ENCODE measurements at places on chromosomes 5 and 9.

- no peak for DNase-seq
These were observed 86.6 kb downstream of the ZNF608 start for GRCh38 chr5:124659798-124660197.

DNA sequence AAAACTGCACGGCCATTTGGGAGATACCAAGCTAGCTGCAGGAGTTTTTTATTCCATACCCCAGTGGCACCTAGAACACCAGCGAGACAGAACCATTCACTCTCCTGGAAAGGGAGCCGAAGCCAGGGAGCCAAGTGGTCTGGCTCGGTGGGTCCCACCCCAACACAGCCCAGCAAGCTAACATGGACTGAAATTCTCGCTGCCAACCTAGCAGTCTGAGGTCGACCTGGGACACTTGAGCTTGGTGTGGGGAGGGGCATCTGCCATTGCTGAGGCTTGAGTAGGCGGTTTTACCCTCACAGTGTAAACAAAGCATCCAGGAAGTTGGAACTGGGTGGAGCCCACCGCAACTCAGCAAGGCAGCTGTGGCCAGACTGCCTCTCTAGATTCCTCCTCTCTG is 108.9 kb upstream of the CHD1 start:
- DNase-seq = peak; percentile 66

DNA sequence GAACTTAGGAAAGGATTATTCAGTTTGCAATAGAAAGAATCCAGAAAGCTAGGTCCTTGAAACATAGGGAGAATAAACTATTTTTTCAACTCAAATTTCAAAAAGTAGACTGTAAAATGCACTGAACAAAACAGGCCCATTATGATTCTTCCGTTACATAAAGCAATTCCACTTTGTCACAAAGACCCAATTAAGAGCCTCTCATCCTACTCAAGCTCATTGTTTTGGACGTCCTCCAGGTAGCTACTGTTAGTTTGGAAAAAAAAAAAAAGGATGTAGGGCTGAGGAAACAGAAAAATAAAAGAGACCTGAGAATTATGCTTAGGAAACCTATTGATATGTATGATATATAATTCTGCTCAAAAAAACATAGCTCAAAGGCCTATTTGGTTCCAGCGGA is 74.0 kb downstream of the DIRAS2 start:
- no peak for DNase-seq

DNA sequence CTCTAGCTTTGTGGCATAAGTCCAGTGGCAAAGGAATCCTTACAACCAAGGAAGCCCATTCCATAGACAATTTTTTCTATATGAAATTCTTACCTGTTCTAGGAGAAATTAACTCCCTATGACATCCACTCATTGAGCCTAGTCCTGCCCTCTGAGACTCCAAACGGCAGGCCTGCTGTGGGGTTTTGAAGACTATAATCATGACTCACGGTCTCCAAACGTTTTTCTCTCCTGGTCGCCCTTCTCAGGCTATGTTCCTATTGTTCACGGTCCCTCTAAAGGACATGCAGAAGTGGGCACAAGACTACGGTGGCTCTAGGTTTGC is 611 bp downstream of the EXOSC3 start:
- DNase-seq = no peak

DNA sequence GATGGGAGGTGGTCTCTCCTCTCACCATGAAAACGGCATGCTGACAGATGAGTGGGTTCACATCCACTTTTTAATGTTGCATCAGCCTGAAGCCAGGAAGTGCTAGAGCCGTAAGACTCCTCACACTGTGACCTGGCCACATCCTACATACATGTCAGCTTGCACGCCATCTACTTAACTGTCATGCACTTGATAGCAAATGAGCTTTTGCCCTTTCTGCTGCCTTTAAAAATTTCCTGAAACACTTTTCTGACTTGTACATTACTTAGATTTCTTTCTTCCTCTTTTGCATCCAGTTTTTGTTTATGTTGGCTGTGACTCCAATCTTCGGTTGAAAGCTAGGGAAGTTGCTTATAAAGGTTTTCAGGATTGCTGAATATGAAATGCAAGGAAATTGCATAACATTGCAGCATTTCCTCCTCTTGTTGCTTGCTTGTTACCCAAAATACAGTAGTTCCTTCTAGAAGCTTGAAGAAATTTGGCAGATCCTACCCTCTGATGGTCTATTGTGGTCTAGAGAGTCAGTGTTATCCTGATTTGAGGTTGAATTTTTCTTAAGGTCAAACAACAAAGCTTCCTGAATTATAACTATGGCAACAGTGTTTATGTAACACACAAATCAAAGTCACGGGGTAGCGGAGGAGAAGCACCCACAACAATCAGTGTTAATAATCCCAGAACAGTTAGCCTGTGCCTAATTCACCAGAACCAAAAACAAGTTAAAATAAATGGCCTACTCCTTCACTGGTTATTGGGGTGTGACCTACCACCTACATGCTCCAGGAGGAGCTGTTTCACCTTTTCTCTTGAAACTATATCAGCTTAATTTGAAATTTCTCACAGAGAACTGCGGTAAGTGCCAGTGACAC is 232.5 kb downstream of the ARHGAP26 start:
- DNase-seq = peak; percentile 48

GRCh38 chr5:142935014-142935413 is 164.8 kb downstream of the ARHGAP26 start:
- no peak for DNase-seq

DNA sequence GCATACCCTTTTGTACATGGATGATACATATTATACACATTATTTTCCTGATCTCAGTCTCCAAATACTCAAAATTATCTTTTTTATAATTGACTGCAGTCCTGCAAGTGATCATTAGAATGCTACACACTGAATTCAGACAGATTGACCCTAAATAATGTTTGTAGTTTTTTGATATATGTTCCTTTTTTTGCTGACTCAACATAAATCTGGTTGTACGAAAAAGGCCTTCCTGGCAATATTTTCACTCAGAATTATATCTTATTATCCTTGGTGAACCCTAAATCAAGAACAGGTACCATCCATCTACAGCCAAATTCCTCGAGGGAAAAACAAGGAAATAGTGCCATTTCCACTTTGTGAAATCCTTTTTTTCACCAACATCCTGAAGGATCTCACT is 105.6 kb upstream of the RASGRF2 start:
- no peak for DNase-seq

- DNase-seq = no peak
These were observed 35.0 kb downstream of the NACC2 start for GRCh38 chr9:136059851-136060670.

GRCh38 chr5:157326440-157327005 is 60.6 kb downstream of the CYFIP2 start:
- no peak for DNase-seq

- no peak for DNase-seq
These were observed 118.4 kb downstream of the PAM start for GRCh38 chr5:102873379-102873932.

DNA sequence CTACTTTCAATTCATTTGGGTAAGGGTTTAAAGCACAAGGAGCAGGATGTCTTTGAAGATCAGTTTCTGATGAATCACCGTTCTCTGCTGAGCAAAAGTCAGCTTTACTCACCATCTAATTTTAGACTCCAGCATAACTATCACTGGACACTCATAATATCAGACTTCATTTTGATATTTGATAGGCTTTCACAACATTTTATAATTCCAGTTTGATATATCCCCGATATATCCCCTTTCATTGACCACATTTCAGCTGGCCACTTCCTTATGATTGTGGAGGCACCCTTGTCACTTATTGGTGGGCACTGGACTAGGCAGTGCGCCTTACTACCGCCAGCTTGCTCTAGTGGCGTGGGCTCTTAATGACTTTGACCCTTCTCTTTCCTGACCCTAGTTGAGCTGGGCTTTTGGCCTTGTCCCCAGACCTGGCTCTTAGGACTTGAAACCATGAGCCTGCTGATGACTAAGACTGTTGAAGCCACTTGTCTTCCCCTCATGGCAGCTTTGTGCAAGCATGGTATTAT is 46.8 kb downstream of the CYSTM1 start:
- DNase-seq = no peak

GRCh38 chr9:2489838-2490314 is 131.7 kb upstream of the VLDLR start:
- no peak for DNase-seq

GRCh38 chr9:86035827-86036440 is 63.4 kb downstream of the GOLM1 start:
- no peak for DNase-seq

GRCh38 chr5:67102708-67103107 is 93.9 kb downstream of the CD180 start:
- DNase-seq = no peak

DNA sequence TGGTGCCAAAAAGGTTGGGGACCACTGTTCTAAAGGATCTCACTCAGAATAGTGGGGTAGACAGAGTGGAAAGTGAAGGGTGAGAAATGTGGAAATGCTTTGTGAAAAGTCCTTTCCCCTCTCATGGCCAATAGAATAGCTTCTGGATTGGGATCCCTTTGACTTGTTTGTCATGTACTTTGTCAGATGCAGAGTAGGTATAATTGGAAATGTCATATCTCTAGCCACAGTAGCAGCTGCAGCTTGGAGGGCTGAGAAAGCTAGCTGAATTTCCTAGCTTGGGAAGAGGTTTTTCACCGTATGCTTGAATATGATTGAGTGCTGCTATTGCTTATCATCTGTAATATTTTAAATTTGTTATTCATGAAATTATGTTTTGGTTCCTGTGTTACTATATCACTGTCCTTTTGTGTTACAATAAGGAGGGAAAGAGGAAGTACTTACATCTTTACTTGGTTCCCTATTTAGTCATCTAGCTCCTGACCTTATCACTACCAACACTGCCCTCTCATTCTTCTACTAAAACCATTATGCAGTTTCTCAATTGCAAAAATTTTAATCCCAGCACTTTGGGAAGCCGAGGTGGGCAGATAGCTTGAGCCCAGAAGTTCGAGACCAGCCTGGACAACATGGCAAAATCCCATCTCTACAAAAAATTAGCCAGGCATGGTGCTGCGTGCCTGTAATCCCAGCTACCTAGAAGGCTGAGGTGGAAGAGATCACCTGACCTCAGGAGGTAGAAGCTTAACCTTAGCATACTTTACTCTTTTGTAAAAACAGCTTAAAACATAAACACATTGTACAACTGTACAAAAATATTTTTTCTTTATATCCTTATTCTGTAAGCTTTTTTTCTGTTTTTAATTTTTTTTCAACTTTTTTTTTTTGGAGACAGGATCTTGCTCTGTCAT is 12.4 kb downstream of the SLC30A5 start:
- no peak for DNase-seq

DNA sequence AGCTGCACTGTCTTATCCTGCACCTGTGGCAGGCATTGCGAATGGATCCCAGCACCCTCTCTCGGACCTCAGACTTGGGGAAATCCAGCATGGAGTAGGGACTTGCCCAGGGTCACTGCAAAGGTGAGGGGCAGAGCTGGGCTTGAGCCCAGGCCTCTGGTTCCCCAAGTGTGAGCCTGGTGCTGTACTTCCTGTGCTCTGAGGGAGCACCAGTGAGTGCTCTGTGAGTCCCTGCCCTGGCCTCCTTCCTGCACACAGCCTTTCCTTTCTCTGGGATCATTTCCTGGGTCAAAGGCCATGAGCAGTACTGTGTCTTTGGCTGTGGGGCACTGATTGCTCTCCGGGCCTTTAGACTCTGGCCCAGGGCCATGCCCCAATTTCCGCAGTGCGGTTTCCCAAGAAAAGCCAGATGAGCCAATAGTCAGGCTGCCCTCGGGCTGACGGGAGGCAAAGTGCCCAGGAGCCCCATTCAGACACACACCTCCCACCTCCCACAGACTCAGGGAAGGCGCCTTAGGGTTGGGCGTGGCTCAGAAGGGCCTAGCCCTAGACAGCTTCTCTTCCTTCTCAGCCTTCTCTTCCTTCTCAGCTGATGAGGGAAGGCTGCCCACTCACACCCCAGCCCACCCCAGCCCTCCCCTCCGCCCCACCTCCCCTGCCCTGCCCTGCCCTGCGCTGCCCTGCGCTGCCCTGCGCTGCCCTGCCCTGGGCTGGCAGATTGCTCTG is 23.3 kb upstream of the TRIM14 start:
- no peak for DNase-seq

DNA sequence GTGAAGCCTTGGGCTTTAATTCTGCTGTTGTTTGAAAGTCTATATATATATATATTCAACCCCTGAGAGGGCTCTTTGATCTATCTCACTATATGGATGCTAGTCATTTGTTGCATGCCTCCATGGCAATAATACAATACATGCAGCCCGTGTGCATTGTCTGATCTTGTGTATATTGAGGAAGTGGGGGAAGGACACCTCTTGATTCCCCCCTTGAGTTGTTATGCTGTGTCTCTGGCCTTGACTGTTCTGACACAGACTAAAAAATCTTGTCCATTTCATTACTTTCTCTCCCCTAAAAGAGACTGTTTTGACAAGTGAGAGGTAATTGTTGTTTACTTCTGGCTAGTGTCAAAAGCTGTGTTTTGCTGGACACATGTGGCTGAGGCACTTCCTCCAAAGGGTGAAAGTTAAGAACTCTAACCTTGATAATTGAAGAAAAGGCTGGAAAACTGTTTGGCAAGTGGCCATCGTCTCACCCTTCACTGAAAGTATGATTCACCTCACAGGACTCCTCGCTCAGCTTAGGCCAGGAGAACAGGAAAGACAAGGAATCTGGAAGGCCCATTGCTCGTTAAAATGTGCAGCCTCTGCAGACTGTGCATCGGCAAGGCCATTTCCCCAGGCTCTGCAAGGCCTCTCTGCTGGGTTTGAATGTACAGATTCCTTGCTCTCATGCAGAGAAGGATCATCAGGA is 304.0 kb downstream of the PRELID2 start:
- DNase-seq = no peak

- DNase-seq = no peak
These were observed 48.1 kb upstream of the SH3PXD2B start for GRCh38 chr5:172502410-172502809.

GRCh38 chr5:38341056-38341455 is 82.7 kb downstream of the EGFLAM start:
- no peak for DNase-seq

Data from thymus (tissue), 14 donors.